ENCODE measurements at places on chromosomes 16 and 17.
A peak's percentile ranks its signal among the peaks of the same experiment; 100 is the strongest.

DNA sequence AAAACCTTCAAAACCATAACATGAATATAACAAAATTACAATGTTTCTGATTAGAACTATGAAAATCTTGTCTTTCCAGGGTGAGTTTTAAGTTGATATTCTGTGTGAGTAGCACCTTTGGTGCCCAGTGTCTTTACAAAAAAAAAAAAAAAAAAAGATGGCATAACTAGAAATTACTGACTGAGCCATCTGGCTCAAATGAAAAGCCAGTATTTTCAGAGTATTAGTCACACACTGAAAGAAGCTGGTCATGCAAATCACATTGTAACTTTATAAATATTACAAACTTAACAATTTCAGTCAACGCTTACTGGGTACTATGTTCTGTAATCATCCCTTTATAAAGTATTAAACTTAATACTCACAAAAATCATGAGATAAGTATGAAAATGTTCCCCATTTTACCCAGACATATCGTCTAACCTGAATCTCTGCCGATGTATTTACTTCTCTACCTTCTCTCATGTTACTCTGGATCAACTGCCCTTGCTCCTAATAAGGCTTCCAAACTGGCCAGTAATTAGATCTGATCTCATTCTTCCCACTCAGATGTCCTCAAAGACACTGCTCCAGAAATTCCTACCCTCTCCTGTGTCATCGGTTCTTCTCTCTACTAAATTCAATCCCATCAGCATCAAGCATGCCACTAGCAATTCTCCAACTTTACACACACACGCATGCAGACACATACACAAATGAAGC lies 25.4 kb downstream of the UBE2G1 start:
- DNase-seq, result no peak

GRCh38 chr17:700504-701094 lies 14.0 kb downstream of the VPS53 start:
- no peak for DNase-seq

- DNase-seq, result no peak
Measured at GRCh38 chr16:22388101-22388644, 13.8 kb upstream of the CDR2 start.

- DNase-seq, result no peak
Measured at GRCh38 chr17:63120406-63120805, 154.4 kb downstream of the TANC2 start.

DNA sequence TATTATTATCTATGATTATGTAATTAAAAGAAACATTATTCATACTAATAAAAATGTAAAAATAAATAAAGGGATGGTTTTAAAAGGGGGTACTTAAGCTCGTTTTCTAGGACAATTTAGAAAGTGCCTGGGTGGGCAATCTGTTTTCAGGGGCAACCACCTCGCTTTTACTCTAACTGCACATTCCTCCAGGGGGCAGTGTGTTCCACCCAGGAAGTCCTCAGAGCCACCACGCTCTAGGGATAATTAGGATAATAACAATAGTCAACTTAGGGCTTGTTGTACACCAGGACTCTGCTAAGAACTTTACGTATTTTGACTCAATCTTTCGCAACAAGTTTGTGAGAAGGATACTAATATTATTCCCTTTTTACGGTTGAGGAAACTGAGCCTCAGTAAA lies 396.7 kb upstream of the MAF start:
- DNase-seq, result no peak

- DNase-seq, result no peak
Measured at GRCh38 chr16:64215730-64216129, 906.1 kb downstream of the CDH11 start.

- DNase-seq, result no peak
Measured at GRCh38 chr17:66177048-66177447, 14.9 kb downstream of the CEP112 start.

DNA sequence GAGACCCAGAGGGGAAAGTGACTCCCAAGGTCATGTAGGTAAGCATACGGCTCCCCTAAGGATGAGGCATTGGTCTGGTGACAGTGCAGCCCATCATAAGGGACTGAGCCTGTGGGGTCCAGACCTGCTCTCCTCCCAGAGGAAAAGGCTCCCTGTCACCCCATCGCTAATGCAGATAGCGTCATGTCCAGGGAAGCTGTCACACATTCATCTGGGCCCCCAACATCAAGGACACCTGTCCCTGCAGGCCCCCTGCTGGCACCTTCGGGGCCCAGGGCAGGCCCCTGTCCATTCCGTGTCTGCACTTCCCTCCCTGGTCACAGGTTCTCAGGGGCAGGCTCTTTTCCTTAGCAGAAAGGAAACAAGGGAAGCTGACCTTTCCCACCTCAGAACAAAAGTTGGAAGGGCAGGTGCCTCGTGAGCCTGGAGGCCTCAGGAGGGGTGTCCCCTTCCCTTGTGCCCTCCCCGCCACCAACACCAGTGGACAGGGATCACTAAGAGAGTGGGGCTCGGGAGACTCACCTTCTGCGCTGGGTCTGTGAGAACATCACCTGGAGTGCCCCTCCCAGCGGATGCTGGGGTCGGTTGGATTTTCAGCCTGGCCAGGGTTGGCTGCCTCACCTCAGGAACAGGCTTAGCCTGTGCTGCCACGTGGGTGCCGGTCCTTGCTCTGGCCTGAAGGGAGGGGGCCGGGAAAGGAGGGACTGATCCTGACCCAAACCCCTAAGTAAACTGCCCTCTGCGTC lies 17.3 kb upstream of the LASP1NB start:
- no peak for DNase-seq

- DNase-seq, result no peak
Measured at GRCh38 chr16:68263559-68264127, 683 bp upstream of the SLC7A6 start.

GRCh38 chr17:27585792-27586191 lies 45.2 kb upstream of the LGALS9 start:
- no peak for DNase-seq

- DNase-seq, result no peak
Measured at GRCh38 chr17:83055911-83056582, 23.4 kb upstream of the METRNL start.

DNA sequence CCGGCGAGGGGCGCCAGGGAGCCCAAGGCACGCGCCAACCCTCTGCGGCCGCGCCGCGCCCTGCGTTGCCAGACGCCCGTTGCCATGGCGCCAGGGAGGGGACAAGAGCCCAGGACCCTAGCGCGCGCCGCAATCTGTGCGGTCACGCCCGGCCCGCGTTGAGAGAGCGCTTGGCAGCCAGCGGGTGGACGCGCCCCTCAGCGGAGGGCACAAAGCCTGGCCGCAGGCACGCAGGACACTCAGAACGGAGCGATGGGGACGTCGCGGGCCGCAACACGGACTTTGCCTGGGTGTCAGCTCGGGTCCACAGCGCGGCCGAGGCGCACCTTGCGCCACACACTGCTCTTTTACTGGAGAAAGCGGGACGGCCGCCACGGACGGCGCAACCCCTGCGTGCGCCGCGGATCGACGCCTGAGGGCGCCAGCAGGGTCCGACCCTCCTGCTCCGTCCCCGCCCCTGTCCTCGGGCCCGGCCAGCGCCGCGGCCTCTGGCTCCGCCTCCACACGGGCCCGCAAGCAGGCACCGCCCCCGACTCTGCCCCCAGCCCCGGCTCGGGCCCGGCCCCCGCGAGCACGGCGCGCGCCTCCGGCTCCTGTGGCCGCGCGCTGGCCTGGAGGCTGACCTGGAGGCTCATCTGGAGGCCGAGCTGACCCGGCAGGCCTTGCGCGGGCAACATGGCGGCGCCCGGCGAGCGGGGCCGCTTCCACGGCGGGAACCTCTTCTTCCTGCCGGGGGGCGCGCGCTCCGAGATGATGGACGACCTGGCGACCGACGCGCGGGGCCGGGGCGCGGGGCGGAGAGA lies at the start of gene GFER:
TSS of gene GFER (plus strand) at position 650 of the 803 bp plus-strand sequence. CDS start at position 676, 26 bp downstream.
- DNase-seq, result peak; percentile 71

GRCh38 chr17:31373150-31374093 lies 18.1 kb upstream of the RAB11FIP4 start:
- DNase-seq, result peak; percentile 16

DNA sequence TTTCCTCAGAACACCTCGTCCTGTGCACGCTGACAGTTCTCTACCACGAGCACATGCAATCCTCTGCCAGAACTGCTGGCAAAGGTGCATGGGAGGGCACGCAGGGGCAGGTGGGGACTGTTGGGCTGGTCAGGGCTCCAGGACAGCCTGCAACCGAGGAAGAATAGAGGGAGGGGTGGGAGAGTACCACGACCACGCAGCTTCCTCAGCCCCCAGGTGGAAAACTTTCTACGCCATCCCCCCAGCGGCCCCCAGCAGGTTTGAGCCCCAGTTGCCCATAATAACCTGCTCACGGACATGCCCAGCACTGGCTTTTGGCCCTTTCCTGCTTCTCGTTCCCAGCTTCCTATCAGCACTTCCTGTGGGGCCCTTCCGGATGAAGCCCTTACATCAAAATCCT lies 199.3 kb downstream of the C16orf95 start:
- no peak for DNase-seq

GRCh38 chr16:64381979-64382378 lies 739.9 kb downstream of the CDH11 start:
- no peak for DNase-seq

DNA sequence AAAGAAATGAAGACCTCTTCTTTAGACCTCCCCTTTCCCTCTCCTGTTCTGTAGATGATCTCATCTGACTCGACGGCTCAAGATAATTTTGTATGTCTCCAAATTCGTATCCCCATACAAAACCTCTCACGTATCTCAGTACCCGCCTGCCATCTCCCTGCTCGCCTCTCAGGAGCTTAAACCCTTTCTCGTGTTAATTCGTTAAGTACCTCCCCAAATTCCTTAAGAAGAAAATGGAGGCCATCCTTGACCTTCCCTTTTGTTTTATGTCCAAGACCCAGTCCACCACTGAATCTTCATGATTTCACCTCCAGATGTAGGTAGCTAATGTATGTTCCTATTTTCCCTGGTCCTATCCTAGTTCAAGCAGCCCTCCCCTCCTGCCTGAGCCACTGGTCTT lies 41.6 kb downstream of the OR3A1 start:
- DNase-seq, result no peak

DNA sequence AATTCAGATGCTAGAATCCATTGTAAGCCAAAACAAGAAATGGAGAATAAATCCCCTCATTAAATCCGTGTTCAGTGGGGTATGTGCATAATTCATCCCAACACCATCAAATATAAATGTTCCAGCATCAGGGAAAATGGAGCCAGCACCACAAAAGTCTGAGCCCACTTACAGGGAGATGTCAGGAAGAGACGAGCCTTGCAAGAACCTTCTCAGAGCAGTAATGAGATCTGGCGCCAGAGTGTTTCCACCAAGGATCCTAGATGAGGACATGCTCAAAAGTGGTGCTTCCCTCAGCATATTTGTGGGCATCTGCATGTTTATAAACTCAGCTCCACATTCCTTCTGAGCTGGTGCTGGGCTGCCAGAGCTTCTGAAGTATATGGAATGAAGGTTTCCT lies 541.9 kb upstream of the C16orf82 start:
- no peak for DNase-seq

GRCh38 chr17:41844971-41845370 lies 7.3 kb downstream of the KLHL10 start:
- no peak for DNase-seq

DNA sequence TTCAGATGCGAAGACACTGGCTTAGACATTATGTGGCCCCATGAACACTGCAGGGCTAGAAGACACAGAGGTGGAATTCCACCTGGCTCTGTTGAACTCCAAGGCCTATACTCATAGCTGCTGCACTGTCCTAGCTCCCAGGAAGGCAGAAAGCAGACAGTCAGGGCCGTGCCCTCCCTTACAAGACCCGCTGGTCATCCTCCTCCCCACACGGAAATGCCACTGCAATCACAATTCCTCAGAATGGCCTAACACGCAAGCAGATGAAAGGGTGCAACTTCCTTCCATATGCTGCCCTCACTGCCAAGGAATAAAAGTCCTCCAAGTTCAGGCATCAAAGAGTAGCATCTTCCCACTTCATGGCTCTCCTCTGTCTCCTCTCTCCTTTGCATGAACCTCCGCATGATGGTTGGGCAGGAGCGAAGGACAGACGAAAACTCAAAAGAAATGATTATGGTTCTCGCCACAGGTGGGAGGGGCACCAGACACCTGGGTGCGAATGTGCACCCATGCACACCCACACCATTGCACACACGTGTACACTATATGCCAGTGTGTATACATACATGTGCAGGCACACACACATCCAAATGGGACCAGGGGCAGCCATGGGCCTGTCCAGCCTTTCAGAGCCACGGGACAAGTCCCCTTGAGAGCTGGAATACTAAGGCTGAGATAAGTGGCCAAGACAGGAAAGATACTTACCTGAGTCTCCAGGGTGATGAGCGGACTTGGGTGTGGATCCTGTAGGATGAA lies 113.3 kb downstream of the XYLT1 start:
- DNase-seq, result no peak

DNA sequence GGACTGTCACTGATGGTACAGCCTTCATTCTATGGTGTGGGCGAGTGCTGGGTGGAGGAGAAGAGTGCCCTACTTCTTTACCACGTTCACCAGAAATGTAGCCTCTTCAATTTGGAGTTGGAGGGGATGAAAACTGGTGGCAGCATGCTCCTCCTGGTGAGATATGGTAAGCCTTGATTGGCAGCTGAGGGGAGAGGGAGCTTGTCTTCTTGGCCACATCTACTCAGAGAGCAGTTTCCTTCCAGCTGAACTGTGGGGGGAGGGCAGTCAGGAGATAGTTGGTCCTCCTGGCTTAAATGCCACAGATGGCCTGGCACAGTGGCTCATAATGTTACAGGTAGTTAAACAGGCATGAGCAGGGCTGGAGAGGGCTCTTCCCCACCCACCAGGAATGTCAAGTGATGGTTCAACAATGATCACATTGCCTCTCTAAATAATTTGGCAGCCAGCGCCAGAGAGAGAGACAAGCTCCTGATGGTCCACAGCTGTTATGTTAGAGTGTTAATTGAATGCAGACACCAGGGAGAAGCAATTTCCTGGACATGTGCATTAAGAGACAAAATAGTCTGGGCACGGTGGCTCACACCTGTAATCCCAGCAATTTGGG lies 9.0 kb upstream of the MAPK3 start:
- DNase-seq, result peak; percentile 98

DNA sequence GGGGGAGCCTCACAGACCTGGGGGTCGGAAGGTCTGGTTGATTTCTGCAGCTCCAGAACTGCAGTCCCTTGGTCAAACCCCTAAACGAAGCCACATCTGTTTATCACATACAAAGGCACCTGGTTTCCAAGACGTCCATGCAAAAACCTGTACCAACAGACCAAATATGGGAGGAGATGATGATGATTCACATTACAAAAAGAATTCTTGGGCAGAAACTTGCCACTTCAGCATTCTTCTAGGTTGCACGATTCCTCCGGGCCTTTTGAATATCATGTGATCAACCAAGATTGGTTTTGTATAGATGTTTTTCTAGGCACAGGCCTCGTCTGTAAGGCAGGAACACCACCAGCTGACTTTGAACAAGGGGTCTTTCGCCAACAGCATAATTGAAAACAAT lies 466.3 kb downstream of the SOX9 start:
- DNase-seq, result no peak

- no peak for DNase-seq
Measured at GRCh38 chr17:27233059-27233458, 60.9 kb upstream of the WSB1 start.

Data from NCI-H524 treated with DMSO at 0.1 percent for 48 hours (cell line).